NCI-H2227 treated with DMSO at 0.1 percent for 48 hours (cell line): ENCODE measurements at places on chromosomes 7 and 10.

DNA sequence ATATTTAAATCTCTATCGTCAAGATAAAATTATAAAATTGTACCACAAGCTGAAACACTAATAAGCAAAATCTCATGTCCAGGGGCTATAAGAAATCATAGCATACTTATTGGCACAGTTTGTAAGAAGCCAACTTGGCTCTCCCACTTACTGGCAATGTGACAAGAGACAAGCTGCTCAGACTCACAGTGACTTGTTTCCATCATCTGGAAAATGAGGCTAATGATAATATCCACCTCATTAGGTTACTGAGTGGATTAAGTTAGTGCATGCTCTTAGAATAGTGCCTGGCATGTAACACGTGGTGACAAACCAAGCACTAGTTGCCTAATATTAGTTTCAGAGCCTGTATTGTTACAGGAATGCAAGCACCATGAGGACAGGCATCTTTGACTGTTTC is 234.4 kb downstream of the GLI3 start:
- no peak for DNase-seq

- no peak for DNase-seq
Measured at GRCh38 chr10:124124123-124124768, 30.8 kb upstream of the CHST15 start.

- no peak for DNase-seq
Measured at GRCh38 chr7:130387628-130388403, 7.5 kb downstream of the CPA1 start.

DNA sequence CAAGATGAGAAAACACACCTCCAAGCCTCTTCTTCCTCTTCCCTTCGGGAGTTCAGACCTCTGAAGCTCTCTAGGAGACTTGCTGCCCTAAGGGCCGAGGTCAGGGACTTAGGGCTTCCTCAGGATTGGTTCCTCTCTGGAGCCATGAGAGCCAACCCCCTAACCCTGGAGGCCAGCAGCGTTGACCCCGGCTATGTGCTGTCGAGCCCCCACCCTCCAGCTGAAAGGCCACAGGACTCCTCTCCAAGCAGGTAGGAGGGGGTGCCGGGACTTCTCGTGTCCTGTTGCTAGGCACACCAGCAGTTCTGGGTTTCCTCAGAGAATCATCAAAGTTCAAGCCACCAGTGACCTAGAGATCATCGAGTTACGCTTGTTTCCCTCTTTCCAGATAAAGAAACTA is 87.4 kb downstream of the ARHGAP22 start:
- DNase-seq = no peak

DNA sequence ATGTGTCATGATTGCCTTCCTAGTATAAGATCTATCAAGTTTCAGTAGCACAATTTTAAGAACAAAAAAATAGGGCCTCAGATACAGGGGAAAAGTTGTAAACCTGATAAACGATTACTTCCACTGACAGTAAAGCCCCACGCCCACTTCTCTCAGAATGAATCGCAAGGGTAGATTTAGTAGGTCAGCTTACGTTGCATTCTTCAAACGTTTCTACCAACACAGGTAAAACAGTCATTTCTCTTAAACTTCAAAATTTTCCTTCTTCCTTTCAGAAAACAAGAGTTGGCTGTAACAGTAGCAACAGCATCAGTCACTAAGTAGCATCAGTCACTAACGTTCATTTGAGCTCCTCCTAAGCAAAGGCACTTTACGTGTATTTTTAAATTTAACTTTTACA is 221.5 kb downstream of the ADAM12 start:
- DNase-seq = no peak

- DNase-seq = no peak
Measured at GRCh38 chr7:33554576-33554975, 350.8 kb upstream of the BMPER start.

GRCh38 chr7:18167815-18168214 is 140.2 kb upstream of the PRPS1L1 start:
- no peak for DNase-seq

- no peak for DNase-seq
Measured at GRCh38 chr7:30485667-30486066, 7.1 kb upstream of the NOD1 start.
